ENCODE measurements at places on chromosomes 4 and X.

GRCh38 chrX:28225513-28225912 lies 244.3 kb upstream of the DCAF8L1 start:
- DNase-seq: peak; percentile 29

GRCh38 chr4:184400375-184400870 lies 73.9 kb downstream of the IRF2 start:
- peak; percentile 88 for DNase-seq

DNA sequence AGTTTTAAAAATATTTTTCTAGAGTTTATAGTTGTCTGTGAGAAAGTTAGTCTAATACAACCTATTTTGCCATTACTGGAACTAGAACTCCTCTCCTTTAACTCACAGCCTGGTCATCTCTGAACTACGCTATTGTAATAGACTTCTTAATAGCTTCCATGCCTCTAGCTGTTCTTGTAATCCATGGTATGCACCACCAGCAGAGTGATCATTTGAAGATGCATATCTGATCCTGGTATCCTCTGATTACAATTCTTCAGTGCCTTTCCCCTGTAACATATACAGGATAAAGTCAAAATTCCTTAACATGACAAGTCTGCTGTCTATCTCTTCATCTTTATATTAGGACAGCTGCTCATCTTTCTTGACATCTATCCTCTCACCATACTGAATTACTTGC lies 37.6 kb upstream of the NALF2 start:
- DNase-seq: no peak

- DNase-seq: no peak
Measured at GRCh38 chr4:27524224-27524623, 663.6 kb downstream of the STIM2 start.

DNA sequence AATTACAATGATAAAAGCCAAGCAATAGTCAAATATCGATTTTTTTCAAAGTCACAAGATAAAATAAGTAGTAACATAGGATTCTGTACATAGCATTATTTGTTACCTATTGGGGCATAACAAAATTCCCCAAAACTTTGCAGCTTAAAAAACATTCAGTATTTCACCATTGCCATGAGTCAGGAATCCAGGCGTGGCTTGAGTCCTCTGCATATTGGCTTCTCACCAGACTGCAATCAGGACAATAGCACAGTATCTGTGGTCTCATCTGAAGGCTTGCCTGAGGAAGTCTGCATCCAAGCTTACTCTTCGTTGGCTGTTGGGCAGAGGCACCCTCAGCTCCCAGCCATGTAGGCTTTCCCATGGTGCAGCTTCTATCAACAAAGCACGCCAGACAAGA lies 6.2 kb upstream of the CTBP1 start:
- no peak for DNase-seq

DNA sequence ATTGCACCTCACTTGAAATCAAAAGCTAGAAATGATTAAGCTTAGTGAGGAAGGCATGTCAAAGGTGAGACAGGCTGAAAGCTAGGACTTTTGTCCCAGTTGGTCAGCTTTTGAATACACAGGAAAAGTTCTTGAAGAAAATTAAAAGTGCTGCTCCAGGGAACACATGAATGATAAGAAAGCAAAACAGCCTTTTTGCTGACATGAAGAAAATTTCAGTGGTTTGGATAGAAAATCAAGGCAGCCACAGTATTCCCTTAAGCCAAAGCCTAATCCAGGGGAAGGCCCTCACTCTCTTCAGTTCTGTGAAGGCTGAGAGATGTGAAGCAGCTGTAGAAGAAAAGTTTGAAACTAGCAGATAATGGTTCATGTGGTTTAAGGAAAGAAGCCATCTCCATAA lies 150.8 kb downstream of the ADGRL3 start:
- no peak for DNase-seq

DNA sequence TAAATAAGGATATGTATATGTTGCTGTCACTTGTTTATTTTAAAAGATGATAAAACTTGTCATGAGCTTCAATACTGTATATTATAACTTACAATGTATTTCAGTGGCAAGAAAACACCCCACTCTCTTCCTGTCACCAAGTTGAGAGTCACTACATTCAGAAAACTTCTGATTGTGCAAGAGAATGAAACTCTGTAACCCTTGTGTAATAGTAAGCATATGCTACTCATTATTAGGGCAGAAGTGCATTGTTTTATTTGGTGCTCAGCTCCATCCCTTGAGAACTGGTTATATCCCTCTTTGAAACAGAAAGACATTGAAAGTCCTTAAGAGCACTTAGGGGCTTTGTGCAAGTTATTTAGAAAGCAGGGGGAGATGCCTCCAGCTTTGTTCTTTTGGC lies 594.5 kb downstream of the ARAP2 start:
- DNase-seq: no peak

DNA sequence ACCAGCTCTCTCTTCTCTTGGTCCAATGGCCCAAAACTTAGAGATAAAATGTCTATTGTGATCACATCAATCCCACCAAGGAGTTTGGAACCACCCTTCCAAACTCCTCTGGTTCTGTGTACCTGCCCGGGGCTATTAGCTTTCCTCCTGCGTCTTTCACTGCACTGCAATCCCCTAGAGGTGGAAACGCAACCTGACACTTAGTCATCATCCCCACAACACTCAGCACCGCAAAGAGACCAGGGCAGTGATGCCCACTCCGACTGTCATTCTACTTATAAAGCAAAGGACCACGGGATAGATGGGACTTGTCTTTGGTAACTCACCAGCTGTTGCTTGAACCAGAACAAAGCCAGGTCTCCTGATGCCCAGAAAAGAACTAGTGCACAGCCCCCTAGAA lies 22.0 kb downstream of the AFAP1 start:
- no peak for DNase-seq

- no peak for DNase-seq
Measured at GRCh38 chr4:120327276-120327675, 260.6 kb upstream of the MAD2L1 start.

GRCh38 chrX:100928660-100929613 lies at the start of gene XKRX:
Gene XKRX, minus strand, starts transcription at chrX:100928917. Its CDS starts 613 bp downstream, at chrX:100928304.
- DNase-seq: peak; percentile 3

DNA sequence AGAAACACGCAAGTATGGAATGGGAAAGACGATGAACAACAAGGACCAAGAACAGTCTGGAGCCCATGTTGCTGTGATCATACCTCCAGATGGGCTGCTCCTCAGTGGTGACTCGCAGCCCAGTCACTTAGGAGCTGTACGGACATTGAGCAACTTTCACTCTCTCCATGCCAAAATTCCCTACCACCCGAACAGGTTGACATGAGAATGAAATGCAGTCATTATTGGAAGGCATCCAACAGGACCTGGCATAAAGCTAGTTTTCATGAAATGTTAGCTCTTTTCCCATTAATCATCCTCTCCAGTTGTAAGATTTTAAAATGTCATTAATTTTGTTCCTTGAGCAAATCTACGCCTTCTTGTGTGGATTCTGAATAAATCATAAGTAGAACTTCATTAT lies 82.7 kb upstream of the GPM6B start:
- peak; percentile 86 for DNase-seq

DNA sequence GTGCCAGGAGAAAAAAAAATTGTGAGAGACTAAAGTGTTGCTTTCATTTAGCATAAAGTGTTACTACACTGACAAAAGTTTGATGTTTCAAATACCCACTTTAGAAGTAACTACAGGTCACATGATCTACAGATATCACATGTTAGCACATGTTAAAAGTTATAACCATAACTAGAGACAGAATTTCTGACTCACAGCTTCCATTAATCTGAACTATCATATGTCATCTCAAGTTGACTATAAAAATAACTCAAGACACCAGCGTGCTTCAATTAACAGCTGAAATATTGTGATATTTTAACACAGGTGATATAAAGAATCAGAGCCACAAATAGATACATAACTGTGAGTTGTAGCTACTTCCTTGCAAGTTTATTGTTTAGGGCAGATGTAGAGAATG lies 591.5 kb upstream of the PITX2 start:
- no peak for DNase-seq

GRCh38 chrX:153299855-153300254 lies 21.7 kb downstream of the PNMA6F start:
- no peak for DNase-seq

DNA sequence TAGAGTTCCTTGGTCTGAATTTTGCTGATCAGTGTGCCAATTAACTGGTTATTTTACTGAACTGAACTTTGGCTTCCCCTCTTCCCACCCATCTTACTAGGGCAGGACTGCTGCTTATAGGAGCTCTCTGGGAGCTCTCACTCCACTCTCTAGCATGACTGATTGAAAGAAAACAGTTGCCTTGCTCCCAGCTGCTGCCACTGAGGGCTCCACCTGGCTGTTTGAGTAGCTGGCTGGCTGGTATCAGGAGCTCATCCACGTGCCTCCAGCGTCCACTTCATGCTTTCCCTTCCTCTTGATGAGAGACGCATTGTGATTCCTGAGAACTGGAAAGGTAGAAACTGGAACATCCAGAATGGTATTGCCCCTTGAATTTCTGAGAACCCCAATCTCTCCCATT lies 73.0 kb upstream of the KLHL13 start:
- DNase-seq: no peak

GRCh38 chrX:129934952-129935351 lies 29.0 kb downstream of the UTP14A start:
- DNase-seq: no peak

DNA sequence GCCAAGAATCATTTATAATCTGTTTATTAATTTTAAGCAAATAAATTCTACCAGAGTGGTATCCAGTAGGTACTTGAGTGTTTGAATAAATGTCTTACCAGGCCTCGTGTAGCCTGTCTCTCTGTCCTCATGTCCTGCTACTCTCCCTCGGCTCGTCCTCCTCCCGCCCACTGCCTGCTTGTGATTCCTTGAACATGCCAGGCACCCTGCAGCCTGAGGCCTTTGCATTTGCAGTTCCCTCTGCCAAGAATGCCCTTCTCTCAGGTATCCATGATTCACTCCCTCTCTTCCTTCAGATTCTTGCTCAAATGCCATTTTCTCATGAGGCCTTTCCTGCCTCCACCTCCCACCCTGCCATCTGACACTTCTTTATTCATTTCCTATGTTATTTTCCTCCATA lies 209.7 kb upstream of the PRPS2 start:
- no peak for DNase-seq

- DNase-seq: no peak
Measured at GRCh38 chr4:177528620-177529019, 86.4 kb upstream of the AGA start.

- DNase-seq: no peak
Measured at GRCh38 chr4:44916411-44916810, 190.1 kb upstream of the GNPDA2 start.

Data from astrocyte (in vitro differentiated cells and primary cell).